GM23248 (cell line): ENCODE measurements at places on chromosomes 4 and X. TPM values are rescaled to one million over a fixed set of nuclear protein-coding genes. Genes with fewer than 3 reads are reported as not detected.

DNA sequence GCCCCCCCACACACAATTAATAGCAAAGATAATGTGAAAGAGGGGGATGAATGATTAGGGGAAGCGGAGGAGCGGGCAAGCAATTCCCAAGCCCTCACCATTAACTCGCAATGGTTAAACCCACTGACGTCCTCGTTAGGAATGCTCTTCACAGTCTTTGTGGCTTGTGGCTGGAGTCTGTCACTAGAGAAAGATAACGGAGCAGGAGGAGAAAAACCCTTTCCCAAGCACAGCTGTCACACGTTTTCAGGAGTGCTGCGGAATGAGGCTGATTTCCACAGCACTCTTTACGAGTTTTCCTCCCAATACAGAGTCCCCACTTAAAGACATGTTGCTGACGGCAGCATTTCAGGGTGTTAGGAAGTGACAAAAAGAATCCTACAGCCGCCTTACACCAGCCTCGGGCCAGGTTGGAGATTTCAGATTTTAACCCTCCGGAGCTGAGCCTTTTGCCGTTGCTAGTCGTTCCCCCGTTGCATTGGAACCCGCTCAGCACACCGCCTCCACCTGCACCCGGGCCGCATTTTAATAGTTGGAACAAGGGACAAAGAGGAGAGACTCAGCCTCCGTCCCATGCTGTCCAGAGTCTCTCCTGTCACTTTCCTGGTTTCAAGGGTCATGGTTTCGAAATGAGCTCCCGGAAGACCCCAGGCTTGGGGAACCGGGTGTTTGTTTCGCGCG, 92.2 kb downstream of the GEMIN8 start:
- peak; percentile 12 for DNase-seq

DNA sequence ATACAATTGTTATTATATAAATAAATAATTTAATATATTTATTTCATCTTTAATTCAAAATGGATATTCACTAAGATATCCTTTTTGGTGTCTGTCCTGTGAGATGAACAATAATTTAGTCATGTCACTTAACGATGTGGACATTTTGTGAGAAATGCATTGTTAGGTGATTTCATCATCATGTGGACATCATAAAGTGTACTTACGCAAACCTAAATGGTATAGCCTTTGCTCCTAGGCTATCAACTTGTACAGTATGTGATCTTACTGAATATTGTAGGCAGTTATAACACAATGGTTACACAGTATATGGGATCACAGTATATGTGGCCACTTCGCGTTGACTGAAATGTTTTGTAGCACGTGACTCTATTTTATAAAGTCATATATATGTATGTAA, 20.2 kb upstream of the CHRNA9 start:
- peak; percentile 29 for DNase-seq

DNA sequence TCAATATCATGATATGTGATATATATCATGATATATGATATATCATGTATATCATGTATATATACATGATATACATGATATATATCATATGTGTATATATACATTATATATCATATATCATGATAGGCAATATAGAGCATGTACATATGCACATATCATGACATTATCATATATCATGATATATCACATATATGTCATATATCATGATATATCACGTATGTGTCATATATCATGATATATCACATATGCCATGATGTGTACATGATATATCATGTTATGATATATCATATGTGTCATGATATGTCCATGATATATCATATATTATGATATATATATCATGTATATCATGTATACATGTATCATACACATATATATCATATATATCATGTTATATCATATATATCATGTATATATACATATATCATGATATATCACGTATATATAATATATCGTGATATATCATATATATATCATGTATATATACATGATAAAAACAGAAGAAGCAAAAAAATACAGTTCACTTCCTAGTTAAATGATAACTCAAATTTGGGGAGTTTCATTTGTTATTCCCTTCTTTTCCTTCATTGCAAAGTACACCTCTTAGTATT, 670.1 kb upstream of the EPHA5 start:
- DNase-seq, result no peak

DNA sequence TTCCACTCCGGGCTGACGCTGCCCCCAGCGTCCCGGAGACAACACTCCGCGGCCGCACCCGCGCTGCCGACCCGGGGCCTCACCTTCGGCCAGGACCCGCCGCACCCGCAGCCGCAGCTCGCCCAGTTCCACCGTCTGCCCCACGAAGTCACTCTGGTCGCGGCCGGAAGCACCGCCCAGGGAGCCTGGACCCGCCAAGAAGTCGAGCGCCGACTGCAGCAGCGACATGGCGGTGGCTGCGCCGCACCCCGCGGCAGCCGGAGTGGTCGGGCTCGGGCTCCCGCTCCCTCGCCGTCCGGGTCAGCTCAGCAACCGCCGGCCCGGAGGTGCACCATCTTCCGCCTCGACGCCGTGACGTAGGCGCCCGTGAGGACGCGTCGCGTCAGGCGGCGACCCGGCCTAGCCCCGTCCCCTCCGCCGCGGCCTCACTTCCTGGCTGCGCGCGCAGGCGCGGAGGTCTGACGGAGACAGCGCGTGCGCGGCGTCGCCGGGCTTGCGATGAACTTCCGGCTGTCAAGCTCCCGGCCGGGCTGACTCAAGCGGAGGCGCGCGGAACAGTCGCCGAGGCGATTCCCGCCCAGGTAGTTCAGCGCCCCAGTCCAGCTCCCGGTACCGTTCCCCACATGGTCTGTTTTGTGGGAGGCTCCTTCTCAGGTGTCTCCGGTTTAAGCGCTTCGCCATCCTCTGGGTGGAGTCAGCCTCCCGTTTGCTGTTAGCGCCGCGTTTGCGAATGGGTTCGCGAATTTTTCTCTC, at the start of the genes GAK and TMEM175:
TSS of gene GAK (minus strand) at position 357 of the 753 bp plus-strand sequence. CDS start at position 228, 129 bp downstream.
TSS of gene TMEM175 (plus strand) at position 501 of the 753 bp plus-strand sequence. CDS start 15,280 bp downstream, outside the sequence.
- peak; percentile 99 for DNase-seq

GRCh38 chr4:97105347-97106099, 1037.8 kb downstream of the STPG2 start:
- no peak for DNase-seq

- peak; percentile 27 for DNase-seq
Measured at GRCh38 chr4:37889849-37890800, 759 bp upstream of the TBC1D1 start.

DNA sequence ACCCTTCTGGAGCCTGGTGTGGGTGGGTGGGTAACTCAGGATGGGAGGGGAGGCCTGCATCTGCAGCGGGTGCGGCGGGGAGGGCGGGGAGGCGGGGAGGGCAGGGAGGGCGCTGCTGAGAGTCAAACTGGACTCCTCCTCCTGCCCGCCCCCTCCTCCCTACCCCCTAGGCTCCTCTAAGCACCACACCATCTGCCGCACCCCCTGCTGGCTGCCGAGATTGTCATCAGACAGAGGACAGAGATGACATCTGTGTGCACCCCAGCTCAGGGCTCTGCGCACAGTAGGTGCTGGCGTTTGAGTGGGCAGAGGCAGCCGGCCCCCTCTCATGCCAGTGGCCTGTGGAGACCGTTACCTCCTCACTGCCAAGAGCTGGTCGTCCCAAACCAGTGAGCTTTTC, 10.6 kb upstream of the HMX1 start:
- DNase-seq, result no peak

GRCh38 chr4:83297548-83298260, 13.1 kb upstream of the COQ2 start:
- no peak for DNase-seq

GRCh38 chr4:173073939-173074500, 94.6 kb upstream of the GALNT7 start:
- DNase-seq, result no peak

GRCh38 chr4:186500721-186501304, 54.6 kb downstream of the MTNR1A start:
- no peak for DNase-seq

- no peak for DNase-seq
Measured at GRCh38 chr4:123589301-123589700, 192.7 kb downstream of the SPRY1 start.

DNA sequence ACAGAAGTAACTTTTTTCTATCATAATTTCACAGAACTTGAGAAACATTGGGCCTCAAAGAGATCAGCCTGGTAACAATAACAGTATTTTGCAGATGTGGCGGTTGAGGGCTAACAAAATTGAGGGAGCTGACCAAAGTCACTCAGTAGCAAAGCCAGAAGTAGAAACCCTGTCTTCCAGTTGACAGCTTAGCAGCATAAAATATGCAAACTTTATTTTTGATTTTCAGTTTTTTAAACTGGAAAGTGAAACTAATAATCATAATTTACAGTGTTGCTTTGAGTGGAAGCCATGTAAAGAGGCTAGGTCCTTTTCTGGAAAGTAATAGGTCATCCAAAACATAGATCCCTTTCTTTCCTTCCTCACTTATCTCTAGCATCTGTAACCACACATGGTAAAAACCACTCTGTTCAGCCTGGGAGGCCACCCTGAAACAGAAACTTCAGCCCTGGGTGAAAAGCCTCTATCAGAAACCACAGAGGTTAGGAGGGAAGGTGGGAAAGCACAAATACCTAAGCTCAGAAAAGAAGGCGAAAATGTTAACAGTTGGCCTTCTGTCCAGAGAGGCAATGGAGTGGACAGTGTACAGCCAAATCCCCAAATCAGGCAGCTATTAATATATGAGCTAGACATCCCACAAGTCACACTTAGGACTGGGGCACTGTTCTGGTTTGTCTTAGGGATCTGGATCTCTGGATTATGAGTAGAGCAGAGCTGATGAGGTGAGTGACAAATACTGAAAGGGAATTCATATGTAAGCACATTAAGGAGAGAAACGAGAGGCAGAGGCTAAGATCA, 61.1 kb upstream of the ARSJ start:
- DNase-seq, result peak; percentile 6

GRCh38 chrX:68750316-68750715, 78.5 kb upstream of the EFNB1 start:
- DNase-seq, result no peak

GRCh38 chr4:121255986-121256750, 92.0 kb upstream of the TNIP3 start:
- DNase-seq, result peak; percentile 95

DNA sequence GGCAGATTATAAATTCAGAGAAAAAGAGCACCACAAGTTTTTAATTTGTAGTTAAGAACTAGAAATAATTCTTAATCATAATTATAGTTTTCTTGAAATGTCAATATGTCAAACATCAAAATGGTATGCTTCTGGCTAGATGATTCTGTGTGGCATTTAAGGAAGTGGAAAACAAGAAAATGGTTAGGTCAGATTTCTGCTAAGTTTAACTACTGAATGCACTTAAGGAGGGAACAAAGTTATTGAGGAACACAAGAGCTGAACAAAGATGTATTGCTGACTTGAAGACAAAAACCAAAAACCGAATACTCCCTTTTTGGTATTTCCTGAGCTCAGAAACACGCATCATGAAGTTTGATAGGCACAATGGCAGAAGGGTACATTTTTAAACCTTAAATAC, 58.7 kb upstream of the GPR34 start:
- DNase-seq, result no peak

GRCh38 chr4:188767496-188767895, 628.3 kb downstream of the TRIML1 start:
- no peak for DNase-seq

DNA sequence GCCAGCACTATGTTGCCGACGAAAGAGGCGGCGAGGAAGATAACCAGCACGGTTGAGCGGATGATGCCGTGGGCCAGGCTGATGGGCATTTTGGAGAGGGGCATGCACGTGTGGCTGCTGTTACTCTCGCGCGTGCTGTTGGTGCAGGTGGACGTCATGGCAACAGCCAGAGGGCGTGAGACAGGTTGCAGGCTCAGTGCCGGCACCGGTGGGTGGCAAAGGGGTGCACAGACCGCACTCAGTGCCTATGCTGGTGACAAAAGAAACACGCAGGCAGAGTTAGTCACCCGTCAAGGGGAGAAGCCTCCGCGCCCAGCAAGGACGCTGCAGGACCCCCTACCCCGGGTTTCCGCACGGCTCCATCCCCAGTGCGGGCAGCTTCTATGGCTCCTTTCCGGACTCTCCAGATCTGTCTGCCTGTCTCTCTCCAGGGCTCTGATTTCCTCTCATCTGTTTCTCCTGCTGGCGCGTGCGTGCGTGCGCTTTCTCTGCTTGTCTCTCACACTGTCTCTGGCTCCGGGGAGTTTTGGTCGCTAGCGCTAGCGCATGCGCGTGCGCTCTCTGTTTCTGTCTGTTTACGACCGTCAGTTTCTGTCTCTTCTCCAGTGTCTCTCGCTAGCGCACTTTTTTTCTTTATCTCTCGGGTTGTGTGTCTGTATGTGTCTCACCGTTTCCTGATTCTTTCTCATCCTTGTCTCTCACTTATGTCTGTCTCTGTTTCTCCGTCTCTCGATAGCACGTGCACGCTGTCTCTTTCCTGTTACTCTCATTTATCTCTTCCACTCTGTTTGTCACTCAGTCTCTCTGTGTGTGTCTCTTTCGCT, 2.1 kb downstream of the GPR101 start:
- peak; percentile 55 for DNase-seq

DNA sequence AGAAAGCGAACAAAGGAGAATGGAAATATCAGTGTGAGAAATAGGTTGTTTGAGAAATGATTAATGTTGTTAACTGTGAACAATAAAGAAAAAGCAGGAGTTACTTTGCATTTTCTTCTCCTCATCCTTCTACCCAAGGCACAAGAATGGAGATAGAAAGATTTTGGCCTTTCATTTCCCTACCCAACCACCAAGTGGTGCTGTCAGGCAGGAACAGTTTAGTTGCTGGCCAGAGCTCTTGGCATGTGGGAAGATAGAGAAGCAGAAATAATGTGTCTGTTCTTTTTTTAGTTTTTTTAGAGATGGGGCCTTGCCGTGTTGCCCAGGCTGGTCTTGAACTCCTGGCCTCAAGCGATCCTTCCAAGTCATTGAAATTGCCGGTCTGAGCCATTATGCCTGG, 12.8 kb downstream of the HOPX start:
- no peak for DNase-seq

- DNase-seq, result no peak
Measured at GRCh38 chr4:83170952-83171399, 56.4 kb upstream of the PLAC8 start.

GRCh38 chrX:114952696-114953095, 64.7 kb downstream of the IL13RA2 start:
- DNase-seq, result no peak

DNA sequence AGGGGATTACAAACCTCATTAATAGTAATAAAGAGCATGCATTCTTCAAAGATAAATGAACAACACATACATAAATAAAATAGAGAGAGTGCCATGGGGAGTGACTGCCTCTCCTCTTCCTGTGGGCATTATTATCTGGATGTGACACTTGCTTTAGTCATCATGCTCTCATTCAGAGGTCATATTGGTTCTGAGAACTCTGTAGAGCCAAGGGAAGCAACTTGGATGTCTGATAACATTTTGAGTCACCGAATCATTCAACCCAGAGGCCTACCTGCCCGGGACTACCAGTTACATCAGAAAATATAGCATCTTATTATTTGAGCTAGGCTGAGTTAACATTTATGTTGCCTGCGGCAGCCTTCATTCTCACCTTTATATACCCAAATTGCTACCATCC, 489.5 kb downstream of the STIM2 start:
- DNase-seq, result peak; percentile 64

The MAP3K15 gene
- total RNA-seq, result not detected in 2 replicates

The MAGEE1 gene
- 0.86 and 1.1 TPM in 2 replicates for total RNA-seq

The EDA2R gene
- total RNA-seq, result 14.3 and 17.6 TPM in 2 replicates

The PPID gene
- total RNA-seq, result 19.2 and 29.1 TPM in 2 replicates

The ARHGAP24 gene
- total RNA-seq, result 26.3 and 31.6 TPM in 2 replicates

The GAGE1 gene
- not detected in 2 replicates for total RNA-seq

The STS gene
- 10.9 and 13.6 TPM in 2 replicates for total RNA-seq

The ANOS1 gene
- not detected in 2 replicates for total RNA-seq

The FMR1NB gene
- not detected in 2 replicates for total RNA-seq

The FHIP1A gene
- 0.11 TPM in 1 of 2 replicates, not detected in the other for total RNA-seq

The DGAT2L6 gene
- not detected in 2 replicates for total RNA-seq

The CLDN22 gene
- not detected in 2 replicates for total RNA-seq

The PAGE2 gene
- not detected in 2 replicates for total RNA-seq

The RBM46 gene
- 0.32 TPM in 1 of 2 replicates, not detected in the other for total RNA-seq

The NFKB1 gene
- 25.7 and 30.2 TPM in 2 replicates for total RNA-seq

The EREG gene
- 4.2 and 4.4 TPM in 2 replicates for total RNA-seq
